ACHN (cell line): ENCODE measurements at places on chromosomes 4 and X.

DNA sequence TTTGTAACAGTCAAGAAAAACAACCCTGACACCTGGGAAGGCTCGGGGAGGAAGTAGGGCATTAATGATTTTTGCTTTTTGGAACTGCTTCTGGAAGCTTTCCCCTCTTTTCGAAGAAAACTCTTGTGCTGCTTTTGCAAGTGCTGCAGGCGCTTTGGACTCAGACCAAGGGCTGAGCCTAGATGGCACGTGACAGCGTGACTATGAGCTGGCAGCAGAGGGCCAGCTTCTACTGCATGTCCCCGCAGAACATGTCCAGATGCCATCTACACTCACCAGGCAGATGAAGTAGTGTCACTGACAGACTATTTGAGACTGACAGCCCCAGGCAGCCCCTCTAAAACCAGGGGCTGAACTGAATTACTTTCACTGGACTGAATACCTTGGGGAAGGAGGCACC, 6.2 kb downstream of the NR0B1 start:
- DNase-seq, result no peak

- no peak for DNase-seq
Observed at GRCh38 chr4:151204925-151205524, 71.9 kb upstream of the PRSS48 start.

DNA sequence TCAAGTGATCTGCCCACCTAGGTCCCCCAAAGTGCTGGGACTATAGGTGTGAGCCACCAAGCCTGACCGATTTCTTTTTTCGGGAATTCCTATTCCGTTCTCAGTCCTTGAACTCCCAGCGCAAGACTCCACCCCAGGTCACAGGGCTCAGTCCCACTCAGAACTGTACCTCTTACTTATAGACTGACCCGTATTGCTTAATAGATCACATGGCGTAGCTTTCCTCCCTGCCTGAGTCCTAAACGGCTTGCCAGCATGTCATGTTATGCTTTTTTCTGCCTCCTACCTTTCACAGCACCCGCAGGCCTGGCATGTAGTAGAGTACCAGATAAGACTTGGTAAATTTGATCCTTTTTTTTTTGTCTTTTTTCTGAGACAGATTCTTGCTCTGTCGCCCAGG, 22.4 kb downstream of the SAT1 start:
- DNase-seq, result no peak

- DNase-seq, result no peak
Observed at GRCh38 chr4:675980-676870, 1.9 kb downstream of the MYL5 start.

DNA sequence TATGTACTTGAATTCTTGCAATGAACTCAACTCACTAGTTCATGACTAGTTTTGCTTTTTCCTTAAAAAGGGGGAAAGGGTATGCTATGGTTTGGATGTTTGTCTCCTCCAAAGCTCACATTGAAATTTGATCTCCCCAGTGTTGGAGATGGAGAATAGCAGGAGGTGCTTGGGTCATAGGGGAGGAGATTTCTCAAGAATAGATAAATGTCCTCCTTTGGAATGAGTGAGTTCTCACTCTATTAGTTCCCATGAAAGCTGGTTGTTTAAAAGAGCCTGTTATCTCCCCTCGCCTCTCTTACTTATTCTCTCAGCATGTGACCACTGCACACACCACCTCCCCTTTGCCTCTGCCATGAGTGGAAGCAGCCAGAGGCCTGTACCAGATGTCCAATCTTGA, 109.4 kb upstream of the INTU start:
- no peak for DNase-seq

- DNase-seq, result peak; percentile 2
Observed at GRCh38 chrX:153818571-153819383, 11.6 kb downstream of the PDZD4 start.

DNA sequence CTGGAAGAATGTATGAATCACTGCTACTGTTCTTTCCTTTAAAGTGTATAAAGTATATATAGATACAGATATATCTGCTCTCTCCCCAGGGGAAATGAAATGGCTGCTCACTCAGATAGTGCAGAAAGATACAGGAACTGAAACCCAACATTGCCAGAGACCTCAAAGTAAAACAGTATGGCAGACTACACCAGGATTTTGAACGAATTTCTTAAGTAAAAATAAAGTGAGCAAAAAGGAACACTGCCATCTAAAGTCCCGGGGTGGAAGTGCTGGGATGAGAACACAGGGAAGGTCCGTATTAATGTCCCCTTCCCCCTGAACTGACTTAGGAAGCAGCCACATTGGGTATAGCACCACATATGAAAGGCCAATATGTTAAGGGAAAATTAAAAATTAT, 93.4 kb downstream of the TMA16 start:
- DNase-seq, result no peak

GRCh38 chr4:41548305-41548880, 10.4 kb downstream of the LIMCH1 start:
- no peak for DNase-seq

DNA sequence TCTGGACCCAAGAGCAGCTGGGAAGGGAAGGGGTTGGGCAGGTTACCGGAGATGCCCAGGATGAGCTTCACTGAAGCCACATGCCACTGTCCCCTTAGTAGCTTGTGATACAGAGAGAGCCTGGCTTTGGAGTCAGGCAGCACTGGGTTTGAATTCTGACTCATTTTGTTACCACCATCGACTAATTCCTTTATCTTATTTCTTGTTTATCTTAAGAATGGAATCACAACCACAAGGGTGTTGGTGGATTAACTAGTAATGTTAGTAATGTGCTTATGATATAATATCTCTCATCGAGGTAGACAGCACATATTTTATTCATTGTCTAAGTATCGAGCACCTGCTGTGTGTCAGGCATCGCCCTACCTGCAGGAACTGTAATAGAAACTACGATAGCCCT, 17.7 kb upstream of the STX18 start:
- no peak for DNase-seq

DNA sequence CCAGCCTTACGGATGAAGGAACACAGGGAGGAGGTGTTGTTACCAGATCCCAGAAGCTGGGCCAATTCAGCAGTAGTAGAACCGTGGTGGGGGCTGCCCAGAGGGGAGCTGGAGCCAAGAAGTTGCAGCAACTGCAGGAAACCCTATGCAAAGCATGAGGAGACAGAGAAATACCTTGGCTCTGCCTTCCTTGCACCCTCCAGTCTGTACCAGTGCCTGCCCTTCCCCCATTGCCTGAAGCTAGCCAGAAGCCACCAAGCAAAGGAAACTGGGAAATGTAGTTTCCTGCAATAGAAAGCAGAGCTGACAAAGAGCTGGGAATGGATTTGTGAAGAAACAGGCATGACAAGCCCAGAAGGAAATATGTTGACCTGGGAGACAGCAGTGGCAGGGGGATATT, 108.7 kb upstream of the FUNDC1 start:
- no peak for DNase-seq

- no peak for DNase-seq
Observed at GRCh38 chr4:141348573-141348972, 127.9 kb downstream of the ZNF330 start.

GRCh38 chrX:124212622-124213021, 119.8 kb upstream of the TEX13D start:
- DNase-seq, result no peak

DNA sequence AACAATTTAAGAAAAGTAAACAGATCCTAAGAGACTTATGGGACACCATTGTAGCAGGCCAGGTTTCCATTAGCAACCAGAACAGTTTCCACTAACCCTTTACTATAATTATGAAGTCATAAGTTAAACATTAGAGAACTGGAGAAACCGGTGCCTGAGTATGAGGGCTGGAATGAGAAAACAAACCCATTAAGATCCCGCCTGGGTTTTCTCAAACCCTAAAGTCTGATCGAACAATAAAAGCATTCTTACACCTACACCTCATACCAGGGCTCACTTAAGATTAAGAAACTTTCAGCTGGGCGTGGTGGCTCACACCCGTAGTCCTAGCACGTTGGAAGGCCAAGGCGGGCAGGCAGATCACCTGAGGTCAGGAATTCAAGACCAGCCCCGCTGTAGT, 13.7 kb upstream of the DHX15 start:
- DNase-seq, result peak; percentile 89

GRCh38 chr4:58064653-58065052, 954.5 kb upstream of the IGFBP7 start:
- no peak for DNase-seq

- DNase-seq, result no peak
Observed at GRCh38 chr4:3810111-3810680, 44.0 kb downstream of the ADRA2C start.

DNA sequence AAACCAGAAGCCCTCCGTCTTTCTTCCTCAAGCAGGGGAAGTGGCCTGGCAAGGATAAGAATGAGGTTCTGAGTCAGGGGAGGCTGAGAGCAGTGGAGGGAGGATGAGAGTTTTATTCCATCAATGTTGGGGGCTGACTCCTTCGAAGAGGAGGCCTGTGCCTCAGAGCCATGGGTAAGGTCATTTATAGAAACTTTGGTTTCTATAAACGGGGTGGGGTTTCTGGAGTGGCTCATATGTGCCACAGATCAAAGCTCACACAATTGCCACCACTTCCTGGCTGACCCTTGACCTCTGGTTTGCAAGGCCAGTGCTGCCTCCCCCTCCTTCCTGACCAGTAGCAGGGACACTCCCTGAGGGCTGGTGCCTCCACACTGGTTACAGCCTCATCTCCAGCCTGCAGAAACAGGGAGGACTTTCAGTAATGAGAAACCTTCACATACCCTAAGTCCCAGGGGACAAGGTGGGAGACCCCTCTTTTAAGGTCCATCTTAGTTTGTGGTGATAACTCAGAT, 166.0 kb downstream of the PDGFRA start:
- DNase-seq, result no peak

DNA sequence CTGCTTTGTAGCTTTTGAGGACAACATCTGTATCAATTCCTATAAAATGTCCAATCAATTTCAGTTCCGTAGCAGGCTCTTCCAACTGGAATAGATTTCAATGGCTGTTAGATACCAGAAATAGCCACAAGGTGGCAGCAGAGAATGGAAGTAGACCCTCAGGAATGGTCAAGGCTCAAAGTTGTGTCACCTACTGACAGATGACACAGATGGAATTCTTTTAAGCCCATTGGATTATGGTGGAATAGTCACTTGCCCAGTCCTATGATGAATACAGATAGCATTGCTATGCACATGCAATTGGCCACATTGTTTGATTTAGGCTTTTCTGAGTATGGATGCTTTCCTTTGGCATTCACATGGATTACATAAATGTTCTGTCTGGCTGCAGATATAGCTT, 130.4 kb upstream of the RADX start:
- peak; percentile 48 for DNase-seq

GRCh38 chrX:115679460-115679859, 118.5 kb downstream of the PLS3 start:
- peak; percentile 23 for DNase-seq

GRCh38 chr4:39825090-39825489, 127.2 kb downstream of the UBE2K start:
- peak; percentile 53 for DNase-seq

DNA sequence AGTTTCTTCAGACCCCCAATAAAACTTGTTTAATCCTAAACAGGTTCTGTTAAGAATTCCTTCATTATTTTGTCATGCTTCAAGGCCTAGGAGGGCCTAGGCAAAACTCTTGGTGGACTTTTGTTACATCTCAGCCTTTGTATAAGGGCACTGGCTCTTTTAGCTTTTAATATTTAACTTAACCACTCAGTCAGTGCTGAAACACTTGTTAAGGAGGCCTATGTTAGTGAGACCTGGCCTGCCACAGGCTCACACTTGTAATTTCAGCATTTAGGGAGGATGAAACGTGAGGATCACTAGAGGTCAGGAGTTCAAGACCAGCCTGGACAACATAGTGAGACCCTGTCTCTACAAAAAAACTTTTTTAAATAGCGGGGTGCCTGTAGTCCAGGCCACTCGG, 32.7 kb upstream of the PGK1 start:
- peak; percentile 31 for DNase-seq

- DNase-seq, result no peak
Observed at GRCh38 chrX:71100581-71101505, 5.2 kb downstream of the FOXO4 start.

DNA sequence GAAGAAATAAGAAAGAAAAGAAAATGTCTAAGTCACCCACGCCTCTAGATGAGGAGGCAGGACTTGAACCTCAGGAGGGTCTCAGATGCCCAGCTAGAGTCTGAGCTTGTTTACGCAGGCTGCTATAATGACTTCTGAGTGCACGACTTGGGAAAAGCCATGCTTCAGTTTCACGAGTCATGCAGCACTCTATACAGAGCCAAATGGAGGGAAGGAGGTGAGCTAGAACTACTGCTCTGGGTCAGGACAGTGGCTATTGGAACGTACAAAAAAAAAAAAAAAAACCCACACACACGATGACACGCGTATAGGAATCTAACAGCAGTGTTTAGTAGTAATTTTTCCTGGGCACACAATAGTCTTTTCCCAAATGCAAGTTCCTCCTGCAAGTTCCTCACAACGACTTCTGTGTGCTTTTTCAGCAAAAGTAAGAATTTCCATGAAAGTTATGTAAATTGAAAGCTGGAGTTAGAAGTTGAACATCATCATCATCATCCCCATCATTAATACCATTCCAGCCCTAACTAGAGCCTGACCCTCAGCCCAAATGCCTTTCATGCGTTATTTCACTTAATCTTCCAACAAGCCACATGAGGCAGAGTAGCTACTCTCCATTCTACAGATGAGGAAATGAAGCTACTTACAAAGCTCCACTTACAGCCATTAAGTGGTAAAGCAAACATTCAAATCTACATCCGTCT, 36.6 kb downstream of the IRF2 start:
- no peak for DNase-seq

DNA sequence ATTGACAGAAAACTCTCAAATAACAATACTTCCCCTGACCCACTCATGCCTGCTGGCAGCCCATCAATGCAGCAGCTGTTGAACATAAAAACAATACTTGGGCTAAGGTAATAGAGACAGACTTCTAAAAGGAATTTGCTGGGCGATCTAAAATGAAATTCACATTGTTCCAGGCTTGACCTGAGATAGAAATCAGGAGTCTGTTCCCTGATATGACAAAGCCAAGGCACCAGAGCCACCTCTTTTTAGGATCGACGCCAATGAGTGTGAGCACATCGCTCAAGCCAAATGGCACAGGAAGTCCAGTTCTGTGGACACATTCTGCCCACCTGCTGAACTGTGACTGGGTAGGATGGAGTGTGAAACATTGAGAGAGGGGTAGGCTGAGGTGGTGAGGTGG, 4.9 kb downstream of the SEPTIN11 start:
- no peak for DNase-seq

DNA sequence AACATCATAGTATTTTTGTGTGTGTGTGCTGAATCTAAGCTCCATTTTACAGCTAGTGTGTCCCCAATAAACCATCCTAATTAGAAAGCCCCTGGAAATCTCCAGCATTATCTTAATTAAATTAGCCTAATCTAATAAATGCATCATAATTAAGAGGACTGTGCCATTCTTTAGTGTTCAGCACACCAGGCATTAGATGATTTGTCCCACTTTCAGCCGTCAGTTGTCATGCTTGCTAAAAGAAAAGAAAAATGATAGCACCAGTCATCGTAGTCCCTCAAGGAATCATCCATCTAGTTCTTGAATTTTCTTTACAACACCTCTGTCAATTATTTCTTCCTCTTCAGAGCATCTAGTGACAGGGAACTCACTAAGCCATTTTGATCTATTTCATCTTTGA, 155.9 kb downstream of the PALLD start:
- no peak for DNase-seq
